ENCODE measurements at places on chromosomes 2 and 18. TPM values are rescaled to one million over a fixed set of nuclear protein-coding genes. Genes with fewer than 3 reads are reported as not detected.

- no peak for DNase-seq
Observed at GRCh38 chr2:114354199-114354598, 88.2 kb upstream of the DPP10 start.

DNA sequence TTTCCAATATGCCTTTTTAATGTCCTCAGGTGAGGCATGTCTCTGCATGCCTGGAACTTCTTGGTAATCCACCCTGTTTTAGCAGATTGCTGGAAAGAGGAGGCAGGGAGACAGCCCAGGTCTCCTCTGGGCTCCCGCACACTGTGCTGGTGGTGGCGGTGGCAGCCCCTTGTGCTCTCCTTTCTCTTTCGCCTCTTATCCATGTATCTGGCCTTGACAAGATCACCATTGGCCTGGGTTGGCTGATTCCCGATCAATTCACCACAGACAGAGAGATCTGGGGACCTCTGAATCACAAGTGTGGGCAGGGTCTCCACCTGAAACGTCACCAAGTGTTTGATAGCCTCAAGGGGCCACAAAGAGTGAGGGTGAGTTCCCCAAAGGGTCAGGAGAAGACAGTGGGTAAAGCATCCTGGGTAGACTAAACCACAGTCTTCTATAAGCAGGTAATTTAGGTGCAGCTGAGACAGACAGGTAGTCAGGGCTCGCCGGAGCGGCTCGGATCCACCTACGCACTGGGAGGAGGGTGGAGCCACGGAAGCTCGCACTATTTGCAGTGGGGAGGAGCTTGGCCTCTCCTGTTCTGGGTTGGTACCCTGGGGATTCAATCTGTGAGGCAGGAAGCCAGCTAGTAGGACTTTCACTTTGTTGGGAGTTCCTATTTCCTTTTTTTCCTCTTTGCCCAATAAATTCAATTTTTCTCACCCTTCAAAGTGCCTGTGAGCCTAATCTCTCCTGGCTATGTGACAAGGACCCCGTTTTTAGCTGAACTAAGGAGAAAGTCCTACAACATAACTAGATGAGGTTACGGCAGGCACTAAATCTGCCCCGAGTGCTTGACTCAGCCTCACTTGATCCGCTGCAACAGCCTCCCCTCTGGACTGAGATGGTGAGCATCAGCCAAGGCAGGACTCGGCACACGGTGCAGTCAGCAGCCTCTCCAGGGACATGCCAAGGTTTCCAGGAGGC is 57.6 kb downstream of the SLC4A3 start:
- peak; percentile 65 for DNase-seq

- DNase-seq: no peak
Observed at GRCh38 chr2:159051133-159051532, 82.7 kb downstream of the TANC1 start.

GRCh38 chr18:31793531-31793930 is 32.9 kb upstream of the SLC25A52 start:
- DNase-seq: no peak

DNA sequence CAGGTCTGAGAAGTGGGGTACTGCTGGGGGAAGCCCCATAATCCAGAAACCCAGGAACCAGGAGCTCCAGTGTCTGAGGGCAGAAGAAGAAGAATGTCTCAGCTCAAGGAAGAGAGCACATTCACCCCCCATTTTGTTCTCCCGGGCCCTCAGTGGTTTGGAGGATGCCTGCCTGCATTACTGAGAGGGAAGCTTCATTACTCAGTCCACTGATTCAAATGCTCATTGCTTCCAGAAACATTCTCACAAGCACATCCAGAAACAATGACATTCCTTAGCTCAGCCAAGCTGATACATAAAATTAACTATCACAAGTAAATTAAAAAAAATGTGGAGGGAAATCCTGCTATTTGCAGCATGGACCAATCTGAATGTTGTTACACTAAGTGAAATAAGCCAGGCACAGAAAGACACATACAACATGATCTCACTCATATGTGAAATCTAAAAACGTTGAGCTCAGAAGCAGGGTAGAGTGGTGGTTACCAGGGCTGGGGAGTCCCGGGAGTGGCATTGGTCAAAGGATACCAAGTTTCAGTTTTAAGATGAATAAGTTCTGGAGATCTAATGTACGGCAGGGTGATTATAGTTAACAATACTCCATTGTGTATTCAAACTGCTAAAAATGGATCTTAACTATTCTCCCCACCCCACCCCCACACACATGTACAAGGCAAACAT is 459.3 kb downstream of the GALR1 start:
- no peak for DNase-seq

DNA sequence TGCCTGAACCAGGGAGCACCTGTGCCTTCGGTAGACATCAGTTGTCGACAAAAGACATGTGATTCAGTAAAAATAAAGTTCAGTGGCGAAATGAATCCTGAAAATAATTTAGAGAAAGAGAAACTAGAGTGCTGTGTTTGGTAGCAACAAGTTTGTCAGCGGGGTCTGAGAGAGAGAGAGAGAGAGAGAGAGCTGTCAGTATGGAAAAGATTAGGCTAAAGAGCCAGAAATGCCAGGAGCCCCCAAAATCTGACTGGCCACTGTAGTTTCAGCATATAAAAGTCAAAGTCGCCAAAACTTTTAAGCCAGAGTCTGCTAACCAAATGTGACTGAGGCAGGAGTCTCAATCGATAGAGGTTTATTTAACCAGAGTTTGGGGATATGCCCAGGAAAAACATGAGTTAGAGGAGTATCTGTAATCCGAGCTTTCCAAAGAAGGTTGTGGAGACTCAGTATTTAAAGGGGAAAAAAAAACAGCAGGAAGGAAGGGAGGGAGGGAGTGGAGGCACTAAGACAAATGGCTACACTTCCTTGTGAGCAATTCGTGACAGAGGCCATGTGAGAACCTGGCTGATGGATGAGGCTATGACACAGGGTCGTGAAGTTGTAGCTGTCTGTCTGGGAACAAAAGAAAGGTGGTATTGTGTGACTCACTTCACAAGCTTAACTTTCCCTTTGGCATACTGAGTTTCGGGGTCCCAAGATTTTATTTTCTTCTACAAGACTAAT is 20.5 kb upstream of the GNAL start:
- no peak for DNase-seq

GRCh38 chr18:74715306-74715705 is 117.6 kb downstream of the ZNF407 start:
- DNase-seq: no peak

DNA sequence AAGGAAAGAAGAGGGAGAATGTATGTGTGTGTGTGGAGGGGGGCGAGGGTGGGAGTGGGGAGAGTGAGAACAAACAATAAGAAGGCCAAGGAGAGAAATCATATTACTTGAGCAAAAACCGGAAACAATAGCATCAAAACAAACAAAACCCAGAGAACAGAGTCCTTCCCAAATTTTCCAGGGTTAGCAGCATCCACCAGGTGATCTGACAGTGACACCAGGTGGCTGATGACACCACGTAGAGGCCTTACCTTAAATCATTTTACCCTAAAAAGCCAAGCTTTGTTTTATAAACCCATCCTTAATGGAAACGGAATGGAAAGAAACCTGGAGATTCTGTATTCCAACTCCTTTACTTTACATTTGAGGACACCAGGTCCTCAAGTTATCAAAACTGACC is 42.9 kb downstream of the CDCA7 start:
- DNase-seq: no peak

DNA sequence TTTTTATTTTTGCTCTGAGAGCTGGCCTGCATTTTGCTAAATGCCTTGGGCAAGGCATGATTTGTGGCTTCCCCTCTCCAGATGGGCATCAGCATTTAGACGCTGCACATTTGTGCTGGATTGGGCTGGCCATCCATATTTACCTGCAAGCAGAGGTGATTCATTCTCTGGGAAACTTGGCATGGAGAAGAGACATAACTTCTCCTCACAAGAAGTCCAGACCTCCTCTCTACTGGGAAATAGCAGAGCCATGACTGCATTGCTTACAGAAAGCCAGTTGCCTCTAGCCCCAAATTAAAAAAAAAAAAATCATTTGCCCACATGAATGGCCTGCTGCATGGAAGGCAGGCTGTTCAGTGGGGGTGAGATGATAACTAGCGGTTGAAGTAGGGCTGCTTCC is 120.1 kb downstream of the ACTR3 start:
- DNase-seq: no peak

DNA sequence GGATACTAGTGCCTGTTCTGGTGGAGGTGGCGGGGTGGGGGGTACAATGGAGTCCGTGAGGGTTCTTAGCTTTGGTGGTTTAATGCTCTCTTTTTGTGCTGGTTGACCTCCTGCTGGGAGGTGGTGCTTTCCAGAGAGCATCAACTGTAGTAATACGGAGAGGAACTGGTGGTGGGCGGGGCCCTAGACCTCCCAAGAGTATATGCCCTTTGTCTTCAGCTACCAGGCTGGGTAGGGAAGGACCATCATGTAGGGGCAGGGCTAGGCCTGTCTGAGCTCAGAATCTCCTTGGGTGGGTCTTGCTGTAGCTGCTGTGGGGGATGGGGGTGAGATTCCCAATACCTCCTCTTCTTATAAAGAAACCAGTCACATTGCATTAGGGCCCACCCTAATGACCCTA is 27.1 kb downstream of the CAMKMT start:
- no peak for DNase-seq

DNA sequence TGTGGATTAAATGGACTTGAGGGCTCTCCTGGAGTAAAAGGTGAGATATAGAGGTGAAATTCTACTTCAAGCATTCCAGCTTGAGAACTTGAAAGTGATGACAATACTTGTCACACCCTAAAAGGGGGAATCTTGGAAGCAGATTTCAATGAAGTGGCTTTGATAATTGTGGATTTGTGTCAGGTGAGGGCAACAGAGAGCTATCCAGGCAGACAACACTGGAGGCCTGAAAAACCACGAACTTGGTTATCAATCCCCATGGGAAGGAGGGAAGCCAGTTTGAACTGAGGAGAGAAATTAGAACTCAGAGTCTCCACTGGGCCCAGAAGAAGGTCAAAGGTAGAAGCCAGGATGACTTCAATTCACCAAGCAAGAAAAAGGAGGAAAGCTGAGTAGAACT is 263.9 kb downstream of the FIGN start:
- DNase-seq: no peak

GRCh38 chr2:240344904-240345303 is 90.6 kb upstream of the GPC1 start:
- DNase-seq: no peak

- no peak for DNase-seq
Observed at GRCh38 chr2:98634406-98635092, 26.2 kb downstream of the UNC50 start.

DNA sequence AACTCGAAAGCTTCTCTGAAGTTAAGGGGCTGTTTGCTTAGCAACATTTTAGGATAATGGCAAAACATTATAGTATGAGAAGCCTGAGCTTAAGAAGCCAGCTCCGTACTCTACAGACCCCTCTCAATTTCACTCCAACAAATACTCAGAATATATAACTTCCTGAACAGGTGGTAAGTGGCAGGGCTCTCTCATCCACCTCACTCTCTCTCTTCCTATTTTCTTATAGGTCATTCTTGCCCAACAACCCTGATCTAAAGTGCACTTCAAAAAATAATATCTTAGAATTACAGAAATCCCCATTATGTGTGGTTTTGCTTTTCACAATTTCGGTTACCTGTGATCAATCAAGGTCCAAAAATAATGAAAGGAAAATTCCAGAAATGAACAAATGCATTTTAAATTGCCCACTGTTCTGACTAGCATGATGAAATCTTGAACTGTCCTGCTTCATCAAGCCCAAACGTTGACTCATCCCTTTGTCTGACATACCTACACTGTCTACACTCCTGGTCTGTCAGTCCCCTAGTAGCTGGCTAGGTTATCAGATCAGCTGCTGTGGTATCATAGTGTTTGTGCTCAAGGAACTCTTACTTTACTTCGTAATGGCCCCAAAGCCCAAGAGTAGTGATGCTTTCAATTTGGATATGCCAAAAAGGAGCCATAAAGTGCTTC is 122.8 kb upstream of the COL5A2 start:
- no peak for DNase-seq

DNA sequence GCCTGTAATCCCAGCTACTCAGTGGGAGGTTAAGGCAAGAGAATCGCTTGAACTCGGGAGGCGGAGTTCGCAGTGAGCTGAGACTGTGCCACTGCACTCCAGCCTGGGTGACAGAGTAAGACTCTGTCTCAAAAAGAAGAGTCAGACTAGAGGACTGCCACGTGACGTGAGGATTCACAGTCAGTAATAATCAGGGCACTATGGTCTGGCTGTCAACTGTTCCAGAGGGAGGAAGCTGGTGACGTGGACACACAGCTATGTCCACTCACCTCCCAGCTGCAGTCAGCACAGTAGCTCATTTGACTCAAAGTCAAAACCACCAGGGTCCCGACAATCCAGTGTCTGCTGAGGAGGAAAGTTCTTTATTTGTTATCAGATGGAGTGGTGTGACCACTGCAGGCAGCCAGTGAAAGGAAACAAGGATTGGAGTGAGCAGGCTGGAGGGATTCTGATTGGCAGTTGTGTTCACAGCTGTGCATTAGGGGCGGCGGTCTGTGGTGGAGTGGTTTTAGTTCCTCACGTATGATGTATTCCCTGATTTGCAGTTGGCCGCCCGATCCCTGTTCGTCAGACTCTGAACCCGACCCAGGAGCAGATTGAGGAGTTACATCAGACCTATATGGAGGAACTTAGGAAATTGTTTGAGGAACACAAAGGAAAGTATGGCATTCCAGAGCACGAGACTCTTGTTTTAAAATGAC is 37.9 kb downstream of the MOGAT1 start:
- no peak for DNase-seq

GRCh38 chr2:100137318-100137717 is 5.1 kb downstream of the AFF3 start:
- no peak for DNase-seq

- DNase-seq: no peak
Observed at GRCh38 chr2:84495539-84496146, 20.7 kb upstream of the DNAH6 start.

GRCh38 chr2:241944821-241945220 is 75.3 kb downstream of the RTP5 start:
- DNase-seq: no peak

ZC3H6 gene
- total RNA-seq: 5.6 TPM

CKAP2L gene
- total RNA-seq: 2.3 TPM

NT5C1B gene
- total RNA-seq: not detected

DYSF gene
- total RNA-seq: 17.5 TPM

CYS1 gene
- total RNA-seq: 7.6 TPM

SANBR gene
- total RNA-seq: 12.0 TPM

CMPK2 gene
- 19.5 TPM for total RNA-seq

SERPINB11 gene
- 0.46 TPM for total RNA-seq

All from upper lobe of left lung (tissue), 6 donors.